ENCODE measurements at places on chromosomes 6 and 20.

GRCh38 chr6:125810445-125810844 is 19.7 kb downstream of the NCOA7 start:
- DNase-seq = peak; percentile 92

- DNase-seq = no peak
Observed at GRCh38 chr6:74749211-74750147, 456.4 kb downstream of the COL12A1 start.

- DNase-seq = no peak
Observed at GRCh38 chr6:132063738-132064137, 112.6 kb upstream of the CCN2 start.

- no peak for DNase-seq
Observed at GRCh38 chr20:1336699-1337367, 7.9 kb upstream of the SDCBP2 start.

DNA sequence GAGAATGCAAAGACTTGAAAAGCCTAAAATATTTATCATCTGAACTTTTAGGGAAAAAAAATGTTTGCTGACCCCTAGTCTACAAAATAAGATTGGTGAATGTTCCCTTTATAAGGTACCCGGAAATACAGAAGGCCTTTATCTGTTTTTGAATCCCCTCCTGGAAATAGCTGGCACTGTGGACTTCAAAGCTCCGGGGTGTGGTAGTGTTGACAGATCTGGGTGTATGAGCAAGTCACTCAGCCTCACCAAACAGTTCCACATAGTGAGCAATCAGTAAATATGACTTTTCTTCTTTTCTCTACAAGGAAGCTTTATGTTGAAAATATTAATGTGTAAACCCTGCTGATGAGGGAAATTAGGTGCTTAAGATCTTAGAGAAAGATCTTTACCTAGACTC is 29.2 kb upstream of the HTR1B start:
- DNase-seq = no peak

GRCh38 chr6:131175564-131175963 is 40.3 kb downstream of the AKAP7 start:
- DNase-seq = no peak

GRCh38 chr6:130381459-130382380 is 15.9 kb downstream of the TMEM200A start:
- no peak for DNase-seq

DNA sequence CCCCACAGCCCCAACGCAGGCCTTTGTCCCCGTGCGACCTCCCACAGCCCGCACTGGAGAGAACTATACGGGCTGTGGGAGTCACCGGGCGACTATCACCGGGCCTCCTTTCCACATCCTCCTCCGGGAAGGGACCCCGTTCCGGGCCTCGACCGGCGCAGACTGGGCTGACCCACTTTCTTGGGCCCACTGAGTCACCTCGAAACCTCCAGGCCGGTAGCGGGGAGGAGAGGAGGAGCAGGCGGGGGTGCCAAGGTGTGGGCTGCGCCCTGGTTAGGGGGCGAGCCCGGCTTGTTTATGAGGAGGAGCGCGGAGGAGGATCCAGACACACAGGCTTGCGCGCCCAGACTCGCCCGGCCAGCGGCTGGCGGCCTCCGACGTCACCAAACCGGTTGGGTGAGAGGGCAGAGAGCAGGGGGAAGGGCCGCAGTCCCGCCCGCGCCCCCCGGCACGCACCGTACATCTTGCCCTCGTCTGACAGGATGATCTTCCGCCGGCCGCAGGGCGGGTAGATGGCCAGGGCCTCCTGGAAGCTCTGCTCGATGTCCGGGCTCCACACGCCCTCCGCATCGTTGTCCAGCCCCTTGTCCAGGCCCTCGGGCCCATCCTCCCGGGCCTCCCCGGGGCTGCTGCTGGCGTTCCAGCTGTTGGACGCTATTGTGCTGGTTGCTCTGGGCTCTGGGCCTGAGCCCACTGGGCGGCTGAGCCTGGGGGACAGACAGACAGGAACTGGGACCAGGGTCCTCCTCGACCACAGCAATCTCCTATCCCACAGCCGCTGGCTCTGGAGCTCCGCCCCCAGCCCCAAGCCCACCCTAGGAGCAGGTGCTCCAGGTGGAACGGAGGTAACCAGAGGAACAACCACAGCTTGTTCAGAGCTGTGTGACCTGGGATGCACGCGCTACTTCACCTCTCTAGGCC is 10.6 kb downstream of the TEAD3 start:
- DNase-seq = no peak

DNA sequence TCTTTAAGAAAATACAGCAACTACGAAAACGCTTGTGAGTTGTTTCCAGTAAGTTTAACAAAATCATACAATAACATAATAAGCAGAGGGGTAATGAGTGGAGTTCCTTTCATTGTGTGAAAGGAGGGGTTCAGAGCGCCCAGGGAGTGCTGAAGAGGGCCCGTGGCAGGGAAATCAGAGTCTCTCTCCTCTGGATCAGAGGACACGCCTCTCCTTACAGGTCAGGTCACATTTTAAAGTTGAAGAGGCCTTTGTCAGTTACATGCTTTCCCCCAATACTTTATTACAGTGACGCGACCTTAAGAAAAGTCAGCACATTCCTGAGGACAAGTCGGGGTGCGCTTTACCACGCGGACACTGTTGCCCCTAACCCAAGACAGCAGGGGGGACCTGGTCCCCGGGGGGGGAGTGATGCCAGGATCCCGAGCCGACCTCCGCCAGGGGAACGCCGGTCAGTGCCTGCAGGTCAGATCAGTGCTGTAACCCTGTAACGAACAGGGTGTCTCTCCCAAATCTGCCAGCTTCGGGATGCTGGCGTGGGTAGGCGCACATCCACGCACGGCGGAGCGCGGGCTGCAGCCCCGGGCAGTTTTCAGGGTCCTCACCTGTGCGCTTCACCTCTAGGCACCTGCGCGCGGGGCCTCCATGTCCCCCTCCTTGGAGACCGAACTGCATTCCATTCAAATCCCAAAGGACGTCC is 848 bp downstream of the DACT2 start:
- no peak for DNase-seq

DNA sequence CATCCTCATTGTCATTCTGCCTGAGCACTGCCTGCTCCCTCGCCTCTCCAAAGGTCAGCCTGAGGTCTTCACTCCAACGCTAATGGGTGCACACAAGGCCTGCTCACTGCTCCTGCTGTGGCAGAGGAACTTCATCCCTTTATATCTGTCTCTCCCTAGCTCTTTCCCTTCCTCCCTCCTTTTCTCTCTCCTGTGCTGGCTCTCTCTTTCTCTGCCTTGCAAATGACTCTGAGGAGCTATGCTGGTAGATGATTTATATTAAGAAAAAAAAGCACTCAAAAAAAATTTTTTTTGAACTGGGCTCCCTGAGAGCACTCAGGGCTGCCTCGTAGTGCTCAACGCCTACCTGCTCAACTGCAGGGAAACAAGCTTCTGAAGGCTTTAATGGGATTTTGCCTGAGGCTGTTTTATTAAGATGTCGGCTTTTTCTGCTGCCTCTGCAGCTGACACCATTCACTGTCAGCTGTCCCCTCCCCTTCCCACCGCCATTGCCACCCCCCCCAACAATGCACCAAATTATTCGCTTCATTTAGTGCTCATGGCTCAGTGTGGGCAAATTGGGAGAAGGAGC is 137.7 kb upstream of the DEFB112 start:
- peak; percentile 41 for DNase-seq

GRCh38 chr20:50562262-50562701 is 52.1 kb downstream of the PTPN1 start:
- no peak for DNase-seq

Measured in NCI-H1436 (cell line).